ENCODE measurements at places on chromosomes 4 and X.

- peak; percentile 6 for DNase-seq
Measured at GRCh38 chr4:128513664-128514484, 226.3 kb upstream of the PGRMC2 start.

GRCh38 chr4:145276050-145276449 lies 95.7 kb upstream of the OTUD4 start:
- no peak for DNase-seq

DNA sequence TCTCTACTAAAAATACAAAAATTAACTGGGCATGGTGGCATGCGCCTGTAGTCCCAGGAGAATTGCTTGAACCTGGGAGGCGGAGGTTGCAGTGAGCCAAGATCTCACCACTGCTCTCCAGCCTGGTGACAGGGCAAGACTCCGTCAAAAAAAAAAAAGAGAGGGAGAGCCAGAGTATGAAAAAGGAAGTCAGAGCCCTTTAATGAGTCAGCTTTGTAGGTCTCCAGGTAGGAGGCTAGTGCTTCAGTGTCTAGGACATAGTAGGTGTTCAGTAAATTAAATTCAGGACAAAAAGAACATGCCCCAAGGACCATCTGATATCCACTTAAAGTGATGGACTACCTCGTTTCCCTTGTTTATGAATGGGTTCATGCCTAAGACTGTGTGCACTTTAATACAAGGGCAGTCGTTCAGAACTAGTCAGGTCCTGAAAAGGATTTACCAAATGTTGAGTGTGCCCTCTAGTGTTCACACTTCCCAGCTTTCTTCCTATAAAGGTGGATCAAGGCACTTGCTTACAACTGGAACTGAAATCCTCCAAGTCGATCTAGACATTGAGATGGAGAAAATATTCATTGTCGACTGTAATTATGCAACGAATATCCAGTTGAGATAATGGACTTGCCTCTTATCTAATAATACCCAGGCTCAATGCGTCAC lies 29.0 kb downstream of the F9 start:
- peak; percentile 73 for DNase-seq

GRCh38 chr4:42865572-42866189 lies 26.8 kb upstream of the GRXCR1 start:
- peak; percentile 79 for DNase-seq

DNA sequence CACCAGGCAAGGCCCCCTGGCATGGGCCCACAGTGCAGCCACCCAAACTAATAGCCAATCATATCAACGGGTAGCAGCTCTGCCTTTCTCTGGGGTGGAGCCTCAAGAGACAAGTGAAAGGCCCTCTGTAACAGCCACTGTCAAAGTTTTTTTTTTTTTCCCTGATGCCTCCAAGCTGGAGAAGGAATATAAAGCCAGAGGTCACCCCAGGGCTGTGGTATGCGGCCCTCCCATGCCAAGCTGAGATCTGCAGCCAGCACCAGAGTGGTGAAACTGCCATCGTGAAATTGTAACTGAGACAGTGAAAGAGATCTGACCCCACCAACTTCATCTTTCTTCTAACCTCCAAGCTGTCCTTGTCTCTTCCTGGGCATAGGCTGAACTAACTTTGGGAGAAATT lies 407.0 kb downstream of the KLHL4 start:
- no peak for DNase-seq

- DNase-seq: no peak
Measured at GRCh38 chr4:76856243-76857073, 41.5 kb downstream of the SOWAHB start.

- DNase-seq: no peak
Measured at GRCh38 chrX:80216086-80216485, 201.5 kb downstream of the TBX22 start.

- no peak for DNase-seq
Measured at GRCh38 chr4:112378858-112379257, 81.7 kb downstream of the ALPK1 start.

GRCh38 chr4:184612074-184612473 lies 37.2 kb downstream of the CASP3 start:
- DNase-seq: no peak

GRCh38 chr4:107247738-107248137 lies 211.6 kb upstream of the DKK2 start:
- no peak for DNase-seq

GRCh38 chr4:173374588-173374987 lies 3.8 kb downstream of the SAP30 start:
- DNase-seq: no peak

DNA sequence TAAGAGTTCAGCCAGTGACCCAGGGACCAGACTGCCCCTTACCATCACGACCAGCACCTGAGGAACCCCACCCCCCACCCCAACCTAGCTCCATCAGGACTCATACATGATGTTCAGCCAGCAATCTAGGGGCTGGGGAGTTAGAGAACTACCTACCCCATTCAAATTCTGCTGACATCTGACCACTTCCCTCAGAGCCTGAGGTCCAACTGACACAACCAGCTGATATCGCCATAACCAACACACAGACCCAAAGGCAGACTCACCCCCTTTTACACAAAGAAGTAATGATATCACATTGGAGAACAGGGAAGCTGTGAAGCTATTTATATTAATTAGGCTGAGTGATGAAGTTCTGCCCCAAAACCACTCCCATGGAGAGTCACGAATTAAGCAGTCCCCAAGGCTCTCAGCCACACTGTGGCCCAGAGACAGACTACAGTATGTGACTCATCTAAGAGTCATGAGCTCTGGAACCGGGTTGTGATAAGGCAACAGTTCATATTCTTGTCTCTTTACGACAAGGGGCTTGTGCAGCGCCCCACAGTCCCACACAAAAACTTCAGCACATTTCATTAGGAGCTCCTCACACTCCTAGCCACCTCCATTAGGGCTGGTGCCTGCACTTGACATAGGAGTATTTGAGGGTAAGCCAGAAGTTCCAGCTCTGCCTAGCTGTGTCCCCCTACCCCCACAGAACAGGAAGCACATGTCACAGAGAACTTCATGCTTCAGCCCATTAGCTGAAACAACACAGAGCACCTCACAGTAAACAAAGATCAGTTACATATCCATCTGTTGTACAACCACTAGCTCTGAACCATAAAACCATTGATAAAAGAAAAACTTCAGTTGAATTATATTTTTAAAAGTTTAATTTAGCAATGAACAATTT lies 184.7 kb upstream of the ZCCHC13 start:
- peak; percentile 14 for DNase-seq

GRCh38 chr4:152776352-152776751 lies 3.2 kb downstream of the TIGD4 start:
- no peak for DNase-seq

DNA sequence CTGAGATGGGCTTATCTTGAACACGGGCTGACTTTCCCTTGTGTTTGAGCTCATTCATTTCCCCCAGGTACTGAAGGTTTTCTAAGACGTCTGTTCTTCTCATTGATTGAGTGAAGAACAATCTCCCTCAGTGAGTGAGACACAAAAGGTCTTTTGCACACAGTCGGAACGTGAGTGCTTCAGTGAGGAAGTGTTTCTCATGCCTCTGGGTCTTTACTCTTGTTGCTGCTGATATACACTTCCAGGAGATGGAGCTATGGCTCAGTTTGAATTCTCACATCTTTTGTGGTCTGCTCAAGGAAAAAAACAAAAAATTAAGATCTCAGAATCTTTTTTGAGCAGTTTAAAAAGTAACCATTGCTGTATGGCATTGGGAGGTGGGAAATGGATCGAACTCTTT lies 981.9 kb upstream of the TENM3 start:
- DNase-seq: no peak

GRCh38 chrX:39096599-39096998 lies 295.3 kb downstream of the MID1IP1 start:
- no peak for DNase-seq

DNA sequence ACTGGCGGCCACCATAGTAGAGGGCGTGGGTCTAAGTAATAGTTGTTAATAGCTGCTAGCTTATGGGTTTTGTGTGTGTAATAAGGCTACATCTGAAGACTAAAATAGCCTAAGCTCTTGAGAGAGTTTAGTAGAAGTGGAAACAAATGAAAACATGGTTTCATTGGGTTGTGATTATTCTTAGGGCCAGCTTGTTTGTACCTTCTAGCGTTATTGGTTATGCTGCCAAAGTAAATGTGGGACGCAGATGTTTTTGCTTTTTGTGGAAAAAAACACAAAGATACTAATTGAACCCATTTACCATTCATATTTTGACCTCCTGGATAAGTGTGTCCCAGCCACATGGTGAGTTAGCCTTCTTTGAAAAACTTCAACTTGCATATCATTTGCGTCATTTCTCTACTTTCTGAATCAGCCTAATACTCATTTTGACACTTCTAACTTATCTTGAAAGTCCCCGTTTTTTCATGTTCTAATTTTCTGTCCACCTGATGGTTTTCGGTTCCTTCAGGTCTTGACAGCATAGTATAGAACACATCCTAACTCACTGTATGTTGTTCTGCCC lies 305.3 kb downstream of the FRMPD4 start:
- no peak for DNase-seq

GRCh38 chr4:74258963-74259362 lies 49.3 kb upstream of the EPGN start:
- no peak for DNase-seq

GRCh38 chr4:105129286-105130040 lies 17.2 kb upstream of the TET2 start:
- DNase-seq: no peak

GRCh38 chrX:21666679-21667078 lies 8.5 kb upstream of the KLHL34 start:
- no peak for DNase-seq

- DNase-seq: no peak
Measured at GRCh38 chr4:118776157-118776954, 59.6 kb downstream of the SEC24D start.

GRCh38 chr4:16480011-16480410 lies 253.7 kb upstream of the TAPT1 start:
- DNase-seq: no peak

GRCh38 chrX:97397371-97397770 lies 513.7 kb downstream of the RPA4 start:
- no peak for DNase-seq

GRCh38 chr4:168666531-168666930 lies 169.7 kb downstream of the PALLD start:
- no peak for DNase-seq

DNA sequence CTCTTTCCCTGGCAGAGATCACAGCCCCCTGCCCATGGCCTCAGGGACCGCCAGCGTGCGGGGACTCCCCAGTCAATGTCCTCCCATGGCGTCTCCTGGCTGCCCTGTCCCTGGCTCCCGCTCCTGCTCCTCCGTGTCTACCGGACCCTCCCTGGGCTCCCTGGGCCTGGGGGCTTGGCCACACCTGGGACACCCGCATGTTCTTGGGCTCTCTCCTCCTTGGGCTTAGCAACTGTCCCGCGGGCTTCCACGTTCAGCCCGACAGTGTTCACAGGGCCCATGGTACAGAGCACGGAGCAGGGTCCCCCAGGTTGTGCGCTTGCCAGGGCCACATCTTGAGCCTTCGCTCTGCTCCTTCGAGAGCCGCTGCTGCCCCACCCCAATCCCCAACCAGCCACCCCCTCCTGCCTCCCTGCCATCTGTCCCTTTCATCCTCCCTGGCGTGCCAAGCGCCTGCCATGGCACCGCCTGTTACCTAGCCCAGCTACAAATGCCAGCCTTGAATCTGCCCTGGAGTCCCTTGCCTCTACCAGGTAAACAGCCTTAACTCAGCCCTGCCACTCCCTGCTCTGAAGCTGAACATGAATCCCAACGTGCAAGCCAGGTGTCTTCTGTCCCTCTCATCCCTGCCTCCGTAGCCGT lies 3.9 kb downstream of the AVPR2 start:
- no peak for DNase-seq

DNA sequence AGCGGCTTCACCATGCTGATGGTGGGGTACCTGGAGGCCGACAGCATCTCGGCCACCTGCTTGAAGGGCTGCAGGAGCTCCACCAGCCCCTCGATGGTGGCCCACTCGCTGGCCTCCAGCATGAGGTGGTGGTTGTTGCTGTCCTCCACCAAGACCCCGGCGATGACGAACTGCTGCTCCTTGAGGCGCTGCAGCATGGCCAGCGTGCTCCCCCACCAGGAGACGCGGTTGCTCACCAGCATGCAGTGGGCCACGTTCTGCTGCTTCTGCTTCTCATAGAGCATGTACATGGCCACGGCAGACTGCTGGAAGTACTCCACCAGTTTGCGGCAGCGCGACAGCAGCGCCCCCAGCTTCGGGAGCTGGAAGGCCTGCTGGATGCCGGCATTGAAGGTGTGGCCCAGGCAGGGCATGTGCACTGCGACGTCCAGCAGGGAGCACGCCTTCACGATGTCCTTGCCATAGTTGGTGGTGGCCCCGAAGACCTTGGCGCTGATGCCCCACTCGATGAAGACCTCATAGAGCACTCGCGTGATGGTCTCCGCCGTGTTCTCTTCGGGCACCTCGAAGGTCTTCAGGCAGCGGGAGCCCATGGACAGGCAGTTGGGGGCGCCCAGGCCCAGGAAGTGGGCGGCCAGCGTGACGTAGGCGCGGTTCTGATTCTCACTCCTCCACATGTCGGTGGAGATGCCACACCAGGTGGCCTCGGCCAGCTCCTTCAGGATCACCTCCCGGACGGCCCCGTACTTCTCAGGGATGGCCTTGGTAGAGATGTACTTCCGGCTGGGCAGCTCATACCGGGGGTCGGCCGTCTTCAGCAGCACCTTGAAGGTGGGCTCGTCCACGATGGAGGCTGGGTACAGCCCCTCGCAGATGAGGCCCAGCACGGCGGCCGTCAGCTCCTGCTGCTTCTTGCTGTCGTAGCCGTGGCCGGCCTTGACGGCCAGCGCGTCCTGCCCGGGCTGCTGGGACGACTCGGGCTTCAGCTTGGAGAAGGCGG lies 11.0 kb downstream of the DHRSX start:
- DNase-seq: no peak

DNA sequence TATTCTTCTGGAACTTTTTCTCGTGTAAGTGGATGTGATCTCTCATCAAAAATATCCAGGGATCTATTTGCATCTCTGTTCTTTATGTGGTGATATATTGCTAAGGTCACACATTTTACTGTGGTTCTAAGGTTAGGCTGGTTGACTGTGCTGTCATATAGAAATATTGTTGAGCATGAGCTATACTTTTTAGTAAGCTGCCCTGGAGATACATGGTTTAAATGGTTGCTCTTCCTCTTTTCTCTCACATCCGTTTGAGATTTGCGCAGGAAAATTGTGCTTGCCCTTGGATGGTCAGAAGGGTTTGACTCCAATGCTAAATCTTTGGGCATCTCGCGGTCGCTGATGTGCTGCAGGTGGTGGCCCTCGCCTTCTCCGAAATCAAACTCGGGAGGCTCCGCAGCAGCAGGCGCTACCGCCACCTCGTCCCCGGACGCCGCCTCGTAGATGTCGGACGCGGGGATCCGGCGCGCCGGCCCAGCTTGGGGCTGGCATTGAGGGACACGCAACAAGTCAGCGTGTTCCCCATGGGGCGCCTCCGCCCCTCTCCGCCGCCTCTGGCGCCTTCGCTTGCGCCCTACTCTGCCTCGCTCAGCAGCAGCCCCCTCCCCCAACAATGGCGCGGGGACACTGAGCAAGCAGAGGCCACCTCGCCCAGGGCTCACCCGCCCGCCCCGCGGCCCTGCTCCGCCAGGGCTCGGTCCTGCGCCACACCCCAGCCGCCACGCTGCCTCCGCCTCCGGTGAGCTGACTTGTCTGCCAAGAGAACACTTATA lies 154.5 kb downstream of the MSN start:
- no peak for DNase-seq

- no peak for DNase-seq
Measured at GRCh38 chrX:57083143-57083542, 38.2 kb downstream of the SPIN2B start.

GRCh38 chr4:169208090-169208455 lies 62.7 kb downstream of the SH3RF1 start:
- no peak for DNase-seq

Data from KBM-7 (cell line).